Chondrocyte (in vitro differentiated cells): ENCODE measurements at places on chromosomes 2 and 18. TPM values are rescaled to one million over a fixed set of nuclear protein-coding genes. Genes with fewer than 3 reads are reported as not detected.

Gene REEP1
- total RNA-seq: 2.4 to 3.1 TPM (median 2.6 TPM) in 3 replicates

Gene ALPI
- total RNA-seq: not detected in 3 replicates

Gene VSNL1
- total RNA-seq: not detected in 3 replicates

Gene TGFA
- 0.21 to 0.25 TPM in 2 of 3 replicates, not detected in the other for total RNA-seq

Gene EPB41L3
- total RNA-seq: 47.0 to 63.5 TPM (median 61.1 TPM) in 3 replicates

Gene SPEG
- total RNA-seq: 62.9 to 94.9 TPM (median 89.7 TPM) in 3 replicates

Gene MC5R
- total RNA-seq: not detected in 3 replicates

Gene PTPN18
- 24.0 to 31.9 TPM (median 26.0 TPM) in 3 replicates for total RNA-seq

Gene ABHD1
- 0.30 to 0.44 TPM (median 0.31 TPM) in 3 replicates for total RNA-seq

Gene PUS10
- total RNA-seq: 5.1 to 7.9 TPM (median 5.7 TPM) in 3 replicates

Gene IL1F10
- total RNA-seq: not detected in 3 replicates

GRCh38 chr18:68498636-68499035 is 216.3 kb downstream of the TMX3 start:
- no peak for DNase-seq
- H3K36me3 ChIP-seq: no peaks in the 10 kb centered on the region
- H3K4me1 ChIP-seq: peaks cover 9% of the 10 kb centered on the region
- H3K4me3 ChIP-seq: no peak overlapping the region
- no peaks in the 10 kb centered on the region for H3K27me3 ChIP-seq
- H3K27ac ChIP-seq: no peak overlapping the region

- H3K27me3 ChIP-seq: peaks cover 3% of the 10 kb centered on the region
- H3K27ac ChIP-seq: no peak overlapping the region
- H3K4me3 ChIP-seq: no peak overlapping the region
- H3K4me1 ChIP-seq: no peaks in the 10 kb centered on the region
- no peaks in the 10 kb centered on the region for H3K36me3 ChIP-seq
Measured at GRCh38 chr2:129301431-129301913, 678.0 kb upstream of the RAB6C start.

- peaks cover 58% of the 10 kb centered on the region for H3K4me1 ChIP-seq
- peaks cover 7% of the 10 kb centered on the region for H3K36me3 ChIP-seq
- no peak for DNase-seq
- H3K27me3 ChIP-seq: no peaks in the 10 kb centered on the region
Measured at GRCh38 chr2:160427629-160428404, 65.8 kb downstream of the RBMS1 start.

GRCh38 chr2:43537137-43537536 is 58.7 kb downstream of the THADA start:
- DNase-seq: no peak
- peaks cover 10% of the 10 kb centered on the region for H3K4me1 ChIP-seq
- H3K27ac ChIP-seq: no peak overlapping the region
- H3K36me3 ChIP-seq: peaks cover 10% of the 10 kb centered on the region
- no peaks in the 10 kb centered on the region for H3K27me3 ChIP-seq

DNA sequence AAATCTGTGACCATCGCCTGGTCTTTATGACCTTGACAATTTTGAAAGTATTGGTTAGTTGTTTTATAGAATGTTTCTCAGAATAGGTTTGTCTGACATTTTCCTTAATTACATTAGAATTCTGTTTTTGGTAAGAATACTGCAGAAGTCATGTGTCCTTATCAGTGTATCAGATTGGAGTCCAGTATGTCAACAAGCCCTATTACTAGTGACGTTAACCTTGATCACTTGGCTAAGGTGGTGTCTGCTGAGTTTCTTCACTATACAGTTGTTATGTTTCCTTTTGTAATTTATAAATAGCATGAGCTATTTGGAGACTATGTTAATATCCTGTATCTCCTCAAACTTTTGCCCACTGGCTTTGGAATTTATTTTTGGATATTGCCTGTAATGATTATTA is 10.8 kb upstream of the IL36G start:
- no peak overlapping the region for H3K27ac ChIP-seq
- H3K27me3 ChIP-seq: peaks cover 42% of the 10 kb centered on the region
- H3K4me3 ChIP-seq: no peak overlapping the region

DNA sequence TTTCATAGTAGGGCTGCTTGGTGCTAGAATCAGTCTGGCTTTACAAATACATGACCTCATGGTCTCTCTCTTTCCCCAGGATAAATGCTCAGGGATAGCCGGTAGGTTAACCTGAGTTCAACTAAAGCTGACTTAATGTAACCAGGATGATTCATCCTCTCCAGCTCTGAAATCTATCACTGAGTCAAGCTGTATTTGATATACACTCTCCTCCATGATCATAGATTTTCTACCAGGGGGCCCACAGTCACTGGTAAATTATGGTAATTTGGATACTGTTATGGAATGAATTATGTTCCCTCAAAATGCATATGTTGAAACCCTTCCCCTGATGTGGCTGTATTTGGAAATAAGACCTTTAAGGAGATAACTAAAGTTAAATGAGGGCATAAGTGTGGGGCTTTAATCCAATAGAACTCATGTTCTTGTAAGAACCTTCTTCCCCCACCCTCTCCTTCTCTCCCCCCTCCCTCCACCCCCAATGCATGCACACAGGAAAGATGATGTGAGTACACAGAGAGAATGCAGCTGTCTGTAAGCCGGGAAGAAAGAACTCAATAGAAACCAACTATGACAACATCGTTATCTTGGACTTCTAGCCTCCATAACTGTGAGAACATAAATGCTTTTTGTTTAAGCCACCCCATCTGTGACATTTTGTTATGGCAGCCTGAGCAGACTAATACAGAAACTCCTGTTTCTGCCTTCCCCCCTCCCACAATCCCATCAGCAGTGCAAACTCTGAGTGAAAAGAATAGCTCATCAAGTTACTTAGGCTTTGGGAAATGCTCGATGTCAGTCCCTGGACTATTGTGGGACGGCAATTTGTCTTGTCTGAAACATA is 134.9 kb upstream of the KYNU start:
- H3K27me3 ChIP-seq: no peaks in the 10 kb centered on the region
- H3K4me1 ChIP-seq: no peaks in the 10 kb centered on the region
- H3K36me3 ChIP-seq: no peaks in the 10 kb centered on the region
- no peak overlapping the region for H3K27ac ChIP-seq

DNA sequence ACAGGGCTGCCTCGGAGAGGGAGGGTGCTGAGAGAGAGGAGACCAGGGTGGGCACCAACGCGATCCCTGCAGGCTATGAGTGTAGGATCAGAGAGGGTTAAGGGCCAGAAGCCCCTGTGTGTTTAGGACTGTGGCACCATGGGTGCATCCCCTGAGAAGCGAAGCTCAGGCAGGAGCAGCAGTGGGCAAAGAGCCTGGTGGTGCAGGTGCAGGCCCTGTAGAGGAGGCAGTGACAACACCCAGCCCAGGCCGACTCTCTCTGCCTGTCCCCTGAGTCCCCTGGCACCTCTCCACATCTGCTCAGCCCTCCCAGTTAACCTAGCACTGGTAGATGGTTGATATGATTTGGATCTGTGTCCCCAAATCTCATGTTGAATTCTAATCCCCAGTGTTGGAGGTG is 139.8 kb downstream of the RNF152 start:
- H3K27ac ChIP-seq: no peak overlapping the region
- DNase-seq: no peak
- no peak overlapping the region for H3K4me3 ChIP-seq
- H3K36me3 ChIP-seq: no peaks in the 10 kb centered on the region
- no peaks in the 10 kb centered on the region for H3K4me1 ChIP-seq

GRCh38 chr18:73355121-73355520 is 487.3 kb upstream of the NETO1 start:
- peaks cover 3% of the 10 kb centered on the region for H3K27me3 ChIP-seq
- H3K36me3 ChIP-seq: no peaks in the 10 kb centered on the region
- H3K4me3 ChIP-seq: no peak overlapping the region
- DNase-seq: no peak

DNA sequence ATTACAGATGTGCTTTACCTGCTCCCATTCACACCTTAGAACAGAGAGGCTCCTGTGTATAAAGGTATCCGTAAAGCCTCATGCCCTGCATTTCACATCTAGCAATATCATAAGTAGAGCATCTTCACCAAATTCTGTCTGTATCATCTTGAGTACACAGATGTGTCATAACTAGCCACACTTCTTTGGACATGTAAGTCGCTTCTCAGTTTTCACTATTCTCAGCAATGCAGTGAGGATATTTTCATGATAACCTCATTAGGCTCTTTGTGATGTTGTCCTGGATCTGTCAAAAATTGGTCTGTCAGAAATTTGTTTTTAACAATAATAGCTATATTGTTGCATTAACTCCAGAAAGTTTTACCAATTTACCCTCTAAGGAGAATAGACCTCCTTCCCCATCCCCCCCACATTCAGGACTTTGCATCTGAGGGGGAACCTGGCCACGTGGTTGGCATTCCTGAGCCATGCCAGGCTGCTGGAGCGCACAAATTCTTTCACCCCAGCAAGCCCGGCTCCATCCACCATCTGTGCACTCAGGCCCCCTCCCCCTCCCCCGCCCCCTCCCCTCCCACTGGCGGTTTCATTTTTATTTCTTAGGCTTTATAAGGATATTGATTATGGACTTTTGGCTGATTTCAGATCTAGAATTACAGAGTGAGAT is 34.1 kb downstream of the AGAP1 start:
- H3K27ac ChIP-seq: no peak overlapping the region
- H3K4me3 ChIP-seq: no peak overlapping the region
- peaks cover 9% of the 10 kb centered on the region for H3K4me1 ChIP-seq

GRCh38 chr18:50398947-50399346 is 24.1 kb downstream of the SKA1 start:
- H3K27me3 ChIP-seq: peaks cover 16% of the 10 kb centered on the region
- H3K4me1 ChIP-seq: no peaks in the 10 kb centered on the region
- no peak overlapping the region for H3K4me3 ChIP-seq
- no peak overlapping the region for H3K27ac ChIP-seq

DNA sequence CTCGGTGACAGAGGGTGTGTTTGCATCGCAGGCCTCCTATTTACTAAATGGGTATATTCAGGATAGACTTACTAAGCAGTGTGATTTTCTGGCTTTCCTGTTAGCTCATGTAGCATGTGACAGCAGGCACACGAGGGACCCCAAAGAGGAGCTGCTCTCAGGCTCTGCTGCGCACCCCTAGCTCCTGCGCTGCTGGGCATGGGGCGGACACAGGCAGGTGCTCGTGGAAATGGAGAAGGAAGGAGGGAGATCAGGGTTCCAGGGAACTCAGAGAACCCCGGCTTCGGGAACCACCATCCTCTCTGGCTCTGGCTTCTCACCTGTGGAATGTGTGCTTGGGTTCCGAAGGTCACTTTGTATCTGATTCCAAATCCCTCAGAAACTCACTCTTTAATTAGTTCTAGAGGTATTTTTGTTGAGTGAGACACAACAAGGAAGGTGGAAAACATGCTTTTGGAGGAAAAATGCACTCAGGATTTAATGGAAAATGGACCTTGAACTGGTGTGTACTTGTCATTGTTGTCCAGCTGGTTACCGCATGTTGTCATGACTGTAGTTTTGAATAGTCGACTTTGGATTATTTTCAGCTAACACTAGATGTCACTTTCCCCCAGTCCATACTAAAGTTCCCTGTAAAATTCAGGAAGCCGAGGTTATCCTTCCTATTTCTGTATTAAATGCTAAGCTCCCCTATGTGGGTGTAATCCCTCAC is 3.5 kb downstream of the SNTG2 start:
- H3K36me3 ChIP-seq: no peaks in the 10 kb centered on the region
- H3K4me3 ChIP-seq: no peak overlapping the region
- H3K4me1 ChIP-seq: peaks cover 10% of the 10 kb centered on the region
- no peak overlapping the region for H3K27ac ChIP-seq
- H3K27me3 ChIP-seq: peaks cover 42% of the 10 kb centered on the region

DNA sequence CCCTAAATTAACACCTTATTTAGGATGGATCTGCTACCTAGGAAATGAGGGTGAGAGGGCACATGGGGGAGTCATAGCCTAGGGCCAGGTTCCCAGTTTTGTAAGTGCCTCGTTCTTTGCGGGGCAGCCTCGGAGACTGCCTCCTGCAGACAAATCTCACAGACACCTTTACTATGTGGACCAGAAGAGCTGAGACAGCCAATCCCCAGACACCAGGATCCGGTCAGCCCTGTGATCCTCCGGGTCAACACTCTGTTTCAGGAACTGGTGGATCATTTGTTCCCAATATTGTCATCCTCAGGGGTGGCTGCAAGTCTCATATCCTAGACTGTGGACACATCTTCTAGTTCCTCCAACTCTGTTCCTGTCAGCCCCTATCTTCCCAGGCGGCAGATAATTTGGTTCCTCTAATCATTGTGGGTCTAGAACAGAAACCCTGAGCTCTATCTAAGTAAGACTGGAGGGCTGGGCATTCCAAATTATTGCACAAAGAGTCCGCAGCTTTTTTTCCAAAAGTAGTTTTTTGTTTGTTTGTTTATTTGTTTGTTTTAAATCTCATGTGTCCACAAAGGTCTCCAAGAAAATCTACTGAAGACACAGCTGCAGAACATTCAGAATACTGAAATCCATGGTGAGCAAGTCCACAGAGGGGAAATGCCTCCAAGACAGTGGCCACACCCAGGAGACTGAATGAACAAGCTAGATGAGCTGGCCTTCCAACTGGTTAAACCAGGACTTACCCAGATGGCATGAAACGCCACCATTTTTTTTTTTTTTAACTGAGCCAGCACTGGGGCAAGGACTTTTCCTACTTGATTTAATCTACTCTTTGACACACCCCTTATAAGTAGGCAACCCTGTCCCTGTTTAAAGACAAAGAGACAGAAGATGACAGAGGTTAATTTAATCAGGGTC is 6.2 kb upstream of the GDF7 start:
- H3K36me3 ChIP-seq: no peaks in the 10 kb centered on the region
- DNase-seq: peak; percentile 22
- no peak overlapping the region for H3K4me3 ChIP-seq
- H3K27ac ChIP-seq: no peak overlapping the region
- peaks cover 51% of the 10 kb centered on the region for H3K27me3 ChIP-seq

GRCh38 chr2:102269200-102269524 is 42.2 kb upstream of the IL1RL1 start:
- H3K4me3 ChIP-seq: no peak overlapping the region
- H3K27me3 ChIP-seq: peaks cover 12% of the 10 kb centered on the region
- DNase-seq: no peak
- no peaks in the 10 kb centered on the region for H3K36me3 ChIP-seq
- no peak overlapping the region for H3K27ac ChIP-seq
- no peaks in the 10 kb centered on the region for H3K4me1 ChIP-seq

- H3K4me3 ChIP-seq: no peak overlapping the region
- DNase-seq: no peak
- no peaks in the 10 kb centered on the region for H3K36me3 ChIP-seq
- H3K4me1 ChIP-seq: peaks cover 17% of the 10 kb centered on the region
- no peak overlapping the region for H3K27ac ChIP-seq
- H3K27me3 ChIP-seq: peaks cover 4% of the 10 kb centered on the region
Measured at GRCh38 chr2:205868773-205869333, 186.6 kb downstream of the NRP2 start.

DNA sequence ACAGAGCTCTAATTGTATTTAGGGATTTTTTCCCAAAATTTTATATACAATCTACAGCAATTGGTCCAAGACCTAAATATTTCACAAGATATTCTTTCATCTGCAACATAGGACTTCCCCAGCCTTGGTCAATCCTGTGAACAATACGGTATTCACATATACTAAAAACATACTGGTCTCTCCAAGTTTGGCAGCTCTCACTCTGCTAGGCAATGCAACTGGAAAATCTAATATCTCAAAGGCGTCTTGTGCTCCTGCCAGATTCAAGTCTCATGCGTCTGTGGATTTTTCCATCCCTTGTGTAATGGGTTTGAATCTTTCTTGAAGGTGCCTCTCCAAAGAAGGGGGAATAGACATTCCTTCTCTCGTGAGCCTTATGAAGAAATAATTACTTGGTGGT is 27.4 kb upstream of the MBOAT2 start:
- no peak overlapping the region for H3K4me3 ChIP-seq
- H3K27me3 ChIP-seq: no peaks in the 10 kb centered on the region
- no peak overlapping the region for H3K27ac ChIP-seq
- peaks cover 14% of the 10 kb centered on the region for H3K4me1 ChIP-seq

- H3K4me3 ChIP-seq: no peak overlapping the region
- H3K27ac ChIP-seq: peak overlapping the region; percentile 90
- peaks cover 46% of the 10 kb centered on the region for H3K4me1 ChIP-seq
- no peaks in the 10 kb centered on the region for H3K36me3 ChIP-seq
Measured at GRCh38 chr2:107001964-107002696, 116.2 kb upstream of the ST6GAL2 start.
